ENCODE measurements at places on chromosomes 3 and 15.

GRCh38 chr3:116356056-116356455, 89.2 kb downstream of the LSAMP start:
- DNase-seq = no peak

DNA sequence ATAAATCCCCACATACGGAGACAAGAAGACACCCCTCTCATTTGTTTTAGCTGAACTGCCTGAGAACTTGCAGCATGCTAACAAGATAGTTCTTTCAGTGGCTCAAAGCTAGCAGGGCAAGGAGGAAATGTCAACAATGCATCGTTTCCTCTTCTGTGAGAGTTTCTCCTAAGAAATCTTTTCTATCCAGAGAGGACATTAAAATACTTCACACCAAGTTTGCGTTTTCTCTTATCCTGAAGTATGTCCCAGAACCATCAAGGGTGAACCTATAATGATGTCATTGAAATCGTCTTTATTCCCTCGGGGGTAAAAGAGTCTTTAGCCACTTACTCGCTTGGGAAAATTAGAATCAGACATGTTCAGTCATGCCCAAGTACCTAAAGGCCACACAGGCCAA, 541.7 kb upstream of the MDFIC2 start:
- DNase-seq = no peak

GRCh38 chr3:160136421-160136820, 88.8 kb upstream of the C3orf80 start:
- DNase-seq = no peak

- DNase-seq = no peak
Measured at GRCh38 chr3:197104738-197105137, 75.1 kb upstream of the MELTF start.

- DNase-seq = no peak
Measured at GRCh38 chr15:80768158-80768557, 11.0 kb upstream of the CEMIP start.

DNA sequence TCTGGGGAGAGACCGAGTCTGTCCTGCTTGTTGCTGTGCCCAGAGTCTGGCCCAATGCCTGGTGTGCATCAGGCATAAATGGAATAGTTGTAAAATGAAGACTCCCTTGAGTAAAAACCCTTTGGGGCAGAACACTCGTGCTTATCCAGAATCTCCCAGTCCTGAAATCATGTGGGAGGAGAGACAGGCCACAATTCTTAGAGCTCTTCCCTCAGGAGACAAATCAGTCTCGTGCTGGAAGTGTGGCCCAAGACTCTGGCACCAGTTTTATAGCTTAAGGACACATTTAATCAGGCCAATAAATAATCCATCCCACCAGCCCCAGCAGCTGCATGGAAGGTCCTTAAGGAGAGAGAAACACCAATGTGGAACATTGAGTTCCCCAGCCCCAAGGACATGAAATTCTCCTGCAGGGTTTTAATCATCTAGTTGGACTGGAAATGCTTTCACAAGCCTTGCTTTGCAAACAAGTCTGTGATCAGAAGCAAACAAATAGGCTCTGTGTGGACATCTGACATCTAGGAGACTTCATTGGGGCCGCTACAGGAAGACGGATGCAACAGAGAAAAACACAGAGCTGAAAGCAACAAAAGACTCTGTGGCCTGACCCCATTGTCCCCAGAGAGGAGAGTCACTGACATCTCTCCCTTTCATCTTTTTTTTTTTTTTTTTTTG, 70.4 kb downstream of the LSM3 start:
- no peak for DNase-seq

DNA sequence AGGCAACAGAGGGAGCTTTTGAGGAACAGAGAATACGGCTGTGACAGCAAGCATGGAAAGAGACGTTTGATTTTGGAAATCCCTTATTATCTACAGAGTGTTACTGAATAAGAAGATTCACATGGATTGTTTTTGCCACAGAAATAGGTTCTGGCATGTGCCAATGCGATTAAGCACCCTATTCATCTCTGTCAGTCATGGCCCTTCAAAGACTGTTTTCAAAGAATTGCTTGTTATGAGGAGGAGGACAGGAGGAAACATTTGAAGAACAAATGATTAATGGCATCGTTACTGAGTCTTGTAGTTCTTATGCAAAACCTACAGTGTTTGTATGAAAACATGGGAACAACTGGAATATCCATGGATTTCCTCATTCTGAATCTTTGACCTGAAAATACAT, 86.2 kb downstream of the EPHA6 start:
- DNase-seq = no peak

DNA sequence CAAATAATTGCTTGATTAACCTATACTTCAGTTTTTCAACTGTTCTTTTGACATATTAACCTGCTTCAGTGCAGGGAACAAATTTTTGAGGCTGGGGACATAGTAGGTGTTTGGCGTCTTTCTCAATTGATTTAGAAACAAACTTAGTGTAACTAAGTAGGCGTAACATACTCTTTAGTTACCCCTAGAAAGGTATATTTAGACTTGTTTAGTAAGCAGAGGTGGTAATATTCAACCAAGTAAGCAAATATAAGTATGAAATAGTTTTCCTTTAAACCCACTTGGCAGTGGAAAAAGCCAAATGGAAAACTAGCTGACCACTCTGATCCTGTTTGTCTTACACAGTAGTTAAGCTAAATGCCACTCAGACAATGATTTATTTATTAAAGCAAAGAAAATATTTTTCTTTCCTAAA, 113.2 kb downstream of the MBNL1 start:
- no peak for DNase-seq
